A549 treated with dexamethasone at 1 μM for 4 hours (cell line): ENCODE measurements at places on chromosomes 13 and 19. TPM values are rescaled to one million over a fixed set of nuclear protein-coding genes. Genes with fewer than 3 reads are reported as not detected.

Gene CALR
- total RNA-seq = 500 to 578 TPM (median 550 TPM) in 5 replicates

Gene WTIP
- 26.3 to 35.7 TPM (median 33.0 TPM) in 5 replicates for total RNA-seq

Gene CYP4F2
- 0.04 to 0.24 TPM (median 0.08 TPM) in 4 of 5 replicates, not detected in the other for total RNA-seq

Gene IL17D
- total RNA-seq = 1.1 to 1.3 TPM (median 1.1 TPM) in 5 replicates
